ENCODE measurements at places on chromosomes 1 and 21.

DNA sequence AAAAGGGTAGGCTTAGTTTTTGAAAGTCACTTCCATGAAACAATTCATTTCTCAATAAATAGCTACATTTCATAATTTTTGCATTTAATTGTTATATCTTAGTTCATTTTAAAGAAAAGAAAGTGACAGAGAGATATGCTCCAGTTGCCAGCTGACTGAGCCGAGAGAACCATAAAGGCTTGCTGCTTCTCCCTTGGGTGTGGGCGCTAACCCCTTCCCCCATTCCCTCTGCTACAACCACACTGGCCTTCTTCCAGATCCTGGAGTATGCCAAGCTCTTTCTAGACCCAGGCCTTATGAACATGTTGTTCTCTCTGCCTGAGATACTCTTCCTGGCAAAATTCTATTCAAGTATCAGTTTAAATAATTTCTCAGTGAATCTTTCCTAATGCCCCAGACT, 12.3 kb downstream of the SORT1 start:
- no peak for DNase-seq

- no peak for DNase-seq
Measured at GRCh38 chr1:16413191-16413590, 24.0 kb downstream of the SPATA21 start.

DNA sequence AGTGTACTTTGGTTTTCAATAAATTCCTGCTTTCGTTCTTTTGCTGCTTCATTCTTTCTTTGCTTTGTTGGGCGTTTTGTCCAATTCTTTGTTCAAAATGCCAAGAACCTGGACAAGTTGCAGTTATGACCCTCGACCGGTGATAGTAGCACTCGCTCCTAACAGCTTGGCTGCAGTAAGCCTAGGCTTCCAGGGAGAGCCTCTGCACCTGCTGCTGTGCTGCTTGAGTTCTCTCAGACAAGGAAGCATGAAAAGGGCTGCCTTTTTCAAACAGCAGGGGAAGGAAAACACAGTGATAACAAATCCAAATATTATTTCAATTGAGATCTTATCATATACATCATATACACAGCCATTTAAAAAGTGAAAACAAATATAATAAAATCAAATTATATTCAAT, 12.8 kb upstream of the RIPK4 start:
- no peak for DNase-seq

DNA sequence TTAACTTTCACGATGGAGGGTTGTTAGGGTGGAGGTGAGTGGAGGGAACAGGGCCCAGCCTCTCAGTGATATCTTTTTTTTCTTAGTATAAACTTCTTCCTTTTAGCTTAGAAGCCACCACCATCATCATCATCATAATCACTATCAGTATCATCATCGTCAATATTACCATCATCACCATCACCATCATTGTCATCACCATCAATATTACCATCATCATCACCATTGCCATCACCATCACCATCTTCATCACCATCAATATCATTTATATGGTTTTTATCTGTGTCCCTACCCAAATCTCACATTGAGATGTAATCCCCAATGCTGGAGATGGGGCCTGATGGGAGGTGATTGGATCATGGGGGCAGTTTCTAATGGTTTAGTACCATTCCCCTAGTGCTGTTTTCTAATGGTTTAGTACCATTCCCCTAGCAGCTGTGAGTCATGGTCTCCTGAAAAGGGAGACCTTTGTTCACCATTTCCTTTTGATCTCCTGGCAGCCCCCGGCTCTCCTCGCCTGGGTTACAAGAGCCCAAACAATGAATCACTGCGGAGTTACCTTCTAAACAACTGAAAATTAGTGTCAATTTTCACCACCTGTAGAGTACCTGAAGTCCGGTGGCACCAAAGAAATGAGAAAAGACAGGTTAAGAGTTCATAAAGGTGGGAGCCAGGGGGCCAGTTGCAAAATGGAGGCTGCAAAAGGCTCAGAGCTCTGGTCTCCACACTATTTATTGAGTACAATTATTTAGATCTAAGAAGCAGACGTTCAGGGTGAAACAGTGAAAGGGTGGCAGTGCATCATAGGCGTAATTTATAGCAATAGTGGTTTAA, 3.1 kb upstream of the PLA2G2E start:
- no peak for DNase-seq

DNA sequence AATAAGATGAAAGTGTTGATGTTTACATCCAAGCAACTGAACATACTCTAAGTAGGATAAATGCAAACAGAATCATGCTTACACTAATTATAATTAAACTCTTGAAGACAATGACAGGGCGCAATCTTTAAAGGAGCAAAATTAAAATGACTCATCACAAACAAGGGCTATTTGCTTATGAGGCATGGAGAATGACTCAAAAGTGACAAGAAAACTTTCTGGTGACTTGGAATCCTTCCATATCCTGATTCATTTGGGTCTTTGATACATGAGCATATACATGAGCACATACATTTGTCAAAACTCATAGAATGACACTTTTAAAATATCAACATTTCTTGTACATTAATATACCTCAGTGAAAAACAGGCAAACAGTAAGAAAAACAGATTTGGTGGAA, 1632.3 kb downstream of the KCNT2 start:
- no peak for DNase-seq

Data from CD8-positive, alpha-beta T cell (primary cell).